Stromal cell of bone marrow (primary cell): ENCODE measurements at places on chromosomes 2 and 18.

- no peak for DNase-seq
Measured at GRCh38 chr2:201114350-201114749, 1.6 kb upstream of the CFLAR start.

- no peak for DNase-seq
Measured at GRCh38 chr18:10035281-10035991, 121.6 kb downstream of the VAPA start.

- DNase-seq: peak; percentile 61
Measured at GRCh38 chr18:70454704-70455322, 166.0 kb downstream of the SOCS6 start.

GRCh38 chr18:74597662-74598349 lies at the start of gene ZNF407:
Gene ZNF407 (plus strand): TSS chr18:74597870. CDS start chr18:74631020, 33,150 bp downstream.
- DNase-seq: peak; percentile 88
